ENCODE measurements at places on chromosomes 4 and X. TPM values are rescaled to one million over a fixed set of nuclear protein-coding genes. Genes with fewer than 3 reads are reported as not detected.

The TAF7L gene
- not detected for total RNA-seq

The ZNF185 gene
- 1.7 TPM for total RNA-seq

The HTN1 gene
- total RNA-seq = not detected

The FGFR3 gene
- 1.6 TPM for total RNA-seq

The ABRAXAS1 gene
- total RNA-seq = 6.1 TPM

The CPZ gene
- 1.8 TPM for total RNA-seq

DNA sequence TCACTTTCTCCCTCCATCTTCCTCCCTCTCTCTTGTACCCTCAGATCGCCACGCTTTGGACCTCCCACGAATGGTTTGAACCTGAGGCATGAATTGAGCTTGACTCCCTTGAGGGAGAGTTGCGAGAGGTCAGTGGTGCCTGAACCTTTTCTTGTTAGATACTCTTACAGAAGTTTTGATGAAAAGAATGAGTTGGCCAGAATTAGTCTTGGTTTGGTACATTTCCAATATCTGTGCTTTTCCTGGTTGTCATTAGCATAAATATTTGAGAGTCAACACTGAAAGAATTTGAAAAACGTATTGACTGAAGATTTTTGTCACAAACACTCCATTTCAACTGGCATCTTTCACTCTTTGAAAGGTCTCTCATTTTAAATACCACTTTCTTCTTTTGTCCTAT, 510.6 kb upstream of the DIPK2B start:
- DNase-seq = no peak

- DNase-seq = peak; percentile 78
Measured at GRCh38 chr4:186723292-186724057, at the start of gene FAT1. FAT1 (minus strand) TSS chr4:186723856; CDS start chr4:186709827, 14,029 bp downstream.

DNA sequence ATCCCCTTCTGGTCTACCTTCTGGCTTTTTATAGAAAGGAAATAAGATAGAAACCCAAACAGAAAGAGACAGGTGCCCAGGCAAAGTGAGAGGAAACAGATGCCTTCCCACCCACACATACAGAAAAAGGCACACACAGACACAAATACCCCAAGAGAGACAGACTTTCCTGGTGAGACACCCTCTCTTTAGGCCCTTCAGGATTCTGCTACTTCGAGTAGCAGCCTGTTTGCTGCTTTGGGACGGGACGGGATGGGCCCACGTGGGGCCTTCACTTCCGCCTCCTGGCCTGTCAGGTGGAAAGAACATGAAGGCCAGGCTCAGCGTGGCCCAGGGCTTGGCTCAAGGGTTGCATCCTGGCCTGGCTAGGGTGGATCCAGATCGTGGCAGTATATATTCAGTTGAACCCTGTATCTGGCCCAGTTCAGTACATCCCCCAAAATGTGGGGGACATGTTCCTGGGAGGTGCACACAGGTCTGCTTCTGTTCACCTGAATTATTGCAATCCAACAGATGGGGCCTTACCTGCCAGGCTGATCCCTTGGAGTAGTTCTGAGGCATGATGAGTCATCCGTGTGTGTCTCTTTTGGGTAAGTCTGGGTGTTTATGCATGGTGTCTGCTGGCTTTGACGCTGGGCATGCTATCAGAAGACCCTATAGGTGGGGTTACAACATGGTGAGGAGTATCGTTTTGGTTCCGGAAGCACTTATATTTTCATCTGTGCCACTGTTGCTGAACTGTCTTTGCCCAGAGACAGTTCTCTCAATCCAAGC, 2.4 kb downstream of the ZNF275 start:
- DNase-seq = no peak

DNA sequence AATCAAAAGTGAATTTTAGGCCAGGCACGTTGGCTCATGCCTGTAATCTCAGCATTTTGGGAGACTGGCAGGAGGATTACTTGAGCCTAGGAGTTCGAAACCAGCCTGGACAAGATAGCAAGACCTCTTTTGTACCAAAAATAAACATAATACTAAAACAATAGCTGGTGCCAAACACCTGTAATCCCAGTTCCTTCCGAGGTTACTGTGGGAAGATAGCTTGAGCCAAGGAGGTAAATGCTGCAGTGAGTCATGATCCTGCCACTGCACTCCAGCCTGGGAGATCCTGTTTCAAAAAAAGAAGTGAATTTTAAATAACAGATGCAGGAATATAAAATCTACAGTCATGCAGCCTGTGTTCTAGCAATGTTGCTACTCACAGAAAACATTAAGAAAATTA, 488.3 kb downstream of the PPARGC1A start:
- no peak for DNase-seq

- no peak for DNase-seq
Measured at GRCh38 chr4:138458751-138459150, 216.6 kb upstream of the SLC7A11 start.

DNA sequence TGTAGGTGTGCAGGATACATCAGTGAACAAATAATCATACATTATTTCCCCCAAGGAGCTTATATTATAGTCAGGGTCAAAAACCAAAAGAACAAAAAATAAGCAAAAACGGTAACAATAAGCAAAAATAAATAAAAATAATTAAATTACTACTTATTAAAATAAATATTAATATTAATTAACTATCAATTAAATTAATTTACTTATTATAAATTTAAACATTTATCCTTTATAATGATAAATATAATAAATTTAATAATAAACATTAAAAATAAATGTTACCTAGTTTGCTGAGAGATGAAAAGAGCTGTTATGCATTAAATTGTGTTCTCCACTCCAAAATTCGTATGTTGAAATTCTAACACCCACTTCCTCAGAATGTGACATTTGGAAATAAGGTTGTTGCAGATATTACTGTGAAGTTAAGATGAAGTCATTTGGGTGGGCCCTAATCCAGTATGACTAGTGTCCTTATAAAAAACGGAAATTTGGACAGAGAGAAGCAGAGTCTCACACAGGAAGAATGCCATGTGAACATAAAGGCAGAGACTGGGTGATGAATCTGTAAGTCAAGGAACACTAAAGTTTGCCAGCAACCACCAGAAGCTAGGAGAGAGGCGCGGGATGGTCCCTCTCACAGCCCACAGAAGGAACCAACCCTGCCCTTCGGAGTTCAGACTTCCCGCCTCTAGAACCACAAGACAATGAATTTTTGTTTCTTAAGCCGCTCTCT, 67.2 kb upstream of the IBSP start:
- DNase-seq = no peak

DNA sequence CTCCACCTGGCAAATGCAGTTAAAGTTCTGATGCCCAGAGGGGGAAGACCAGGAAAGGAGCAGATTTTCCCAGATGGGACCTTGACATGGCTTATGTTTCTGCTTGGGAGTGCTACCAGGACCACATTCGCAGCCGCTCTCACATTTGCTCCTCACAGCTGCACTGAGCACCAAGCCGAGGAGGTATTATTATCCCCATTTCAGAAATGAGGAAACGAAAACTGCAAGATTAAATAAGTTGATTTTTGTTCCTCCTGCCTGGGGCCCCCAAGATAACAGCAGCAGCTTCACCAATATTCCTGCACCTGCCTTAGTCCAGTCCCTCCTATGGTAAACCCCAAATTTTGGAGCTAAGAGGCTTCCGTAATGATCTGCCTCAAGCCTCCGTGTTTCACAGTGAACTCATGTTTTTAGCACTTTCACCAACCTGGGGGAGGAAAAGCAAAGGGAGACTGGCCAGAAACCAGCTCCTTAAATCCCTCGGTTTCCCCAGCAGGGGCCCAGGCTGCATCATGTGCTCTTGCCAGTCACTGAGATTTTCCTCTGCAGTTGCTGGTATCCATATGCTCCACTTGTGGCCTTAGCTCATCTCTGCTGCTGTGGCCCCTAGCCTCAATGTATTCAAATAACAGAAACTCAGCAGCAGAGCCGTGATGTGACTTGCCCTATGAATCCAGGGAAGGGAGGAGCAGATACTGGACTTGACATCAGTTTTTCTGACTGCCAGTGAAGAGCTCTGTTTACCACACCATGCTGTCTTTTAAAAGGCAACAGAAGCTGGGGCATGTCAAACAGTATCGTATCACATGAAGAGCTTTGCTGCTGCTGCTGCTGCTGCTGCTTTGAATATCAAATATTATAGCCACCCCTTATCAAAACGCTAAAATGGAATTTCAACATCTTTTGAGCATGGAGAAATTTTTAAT, 95.5 kb upstream of the KLHL13 start:
- DNase-seq = no peak

DNA sequence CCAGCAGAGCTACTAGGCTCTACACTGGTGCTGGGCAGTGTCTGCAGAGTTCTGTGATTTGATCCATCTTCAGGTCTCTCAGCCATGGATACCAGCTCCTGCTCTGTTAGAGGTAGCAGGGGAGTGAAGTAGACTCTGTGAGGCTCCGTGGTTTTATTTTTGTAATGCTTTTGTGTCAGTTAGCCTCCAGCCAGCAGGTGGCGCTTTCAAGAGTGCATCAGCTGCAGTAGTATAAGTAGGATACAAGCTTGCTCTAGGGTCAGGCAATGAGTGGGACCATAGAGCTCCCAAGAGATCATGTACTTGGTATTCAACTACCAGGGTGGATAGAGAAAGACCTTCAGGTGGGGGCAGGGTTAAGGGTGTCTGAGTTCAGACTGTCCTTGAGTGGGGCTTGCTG, 362.5 kb upstream of the TRAM1L1 start:
- DNase-seq = no peak

DNA sequence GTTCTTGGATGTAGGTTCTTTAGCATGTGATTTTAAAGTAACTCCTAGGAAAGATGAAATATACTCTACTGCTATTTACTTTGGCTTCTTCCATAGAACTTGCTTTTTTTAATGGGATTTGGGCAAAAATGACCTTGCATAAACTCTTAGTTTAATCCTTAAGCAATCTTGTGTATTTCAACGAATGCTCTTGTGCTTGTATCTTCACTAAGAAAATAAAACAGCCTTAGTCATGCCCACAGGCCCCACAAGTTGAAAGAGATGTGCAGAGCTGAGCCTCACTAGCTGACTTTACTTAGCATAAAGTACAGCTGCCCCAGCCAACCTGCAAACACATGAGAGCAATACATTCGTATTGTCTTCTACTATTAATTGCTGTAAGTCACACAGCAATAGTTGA, 1609.2 kb downstream of the STIM2 start:
- no peak for DNase-seq

DNA sequence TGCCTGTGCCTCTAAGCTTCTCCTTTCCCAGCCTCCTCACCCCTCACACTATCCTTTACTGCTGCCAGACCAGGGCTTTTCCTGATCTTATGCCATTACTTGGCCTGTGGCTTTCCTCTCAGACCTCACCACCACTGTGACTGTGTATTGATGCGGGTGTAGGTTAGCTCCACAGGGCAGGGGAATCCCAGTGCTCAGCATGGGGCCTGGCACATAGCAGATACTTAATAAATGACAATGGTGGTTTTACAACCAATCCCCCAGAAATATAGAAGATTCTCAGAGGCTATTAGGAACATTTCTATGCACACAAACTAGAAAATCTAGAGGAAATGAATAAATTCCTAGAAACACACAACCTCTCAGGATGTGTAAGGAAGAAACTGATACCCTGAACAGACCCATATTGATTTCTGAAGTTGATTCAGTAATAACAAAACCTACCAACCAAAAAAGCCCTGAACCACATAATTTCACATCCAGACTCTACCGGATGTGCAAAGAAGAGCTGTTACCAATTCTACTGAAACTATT, 129.6 kb upstream of the QRFPR start:
- no peak for DNase-seq

DNA sequence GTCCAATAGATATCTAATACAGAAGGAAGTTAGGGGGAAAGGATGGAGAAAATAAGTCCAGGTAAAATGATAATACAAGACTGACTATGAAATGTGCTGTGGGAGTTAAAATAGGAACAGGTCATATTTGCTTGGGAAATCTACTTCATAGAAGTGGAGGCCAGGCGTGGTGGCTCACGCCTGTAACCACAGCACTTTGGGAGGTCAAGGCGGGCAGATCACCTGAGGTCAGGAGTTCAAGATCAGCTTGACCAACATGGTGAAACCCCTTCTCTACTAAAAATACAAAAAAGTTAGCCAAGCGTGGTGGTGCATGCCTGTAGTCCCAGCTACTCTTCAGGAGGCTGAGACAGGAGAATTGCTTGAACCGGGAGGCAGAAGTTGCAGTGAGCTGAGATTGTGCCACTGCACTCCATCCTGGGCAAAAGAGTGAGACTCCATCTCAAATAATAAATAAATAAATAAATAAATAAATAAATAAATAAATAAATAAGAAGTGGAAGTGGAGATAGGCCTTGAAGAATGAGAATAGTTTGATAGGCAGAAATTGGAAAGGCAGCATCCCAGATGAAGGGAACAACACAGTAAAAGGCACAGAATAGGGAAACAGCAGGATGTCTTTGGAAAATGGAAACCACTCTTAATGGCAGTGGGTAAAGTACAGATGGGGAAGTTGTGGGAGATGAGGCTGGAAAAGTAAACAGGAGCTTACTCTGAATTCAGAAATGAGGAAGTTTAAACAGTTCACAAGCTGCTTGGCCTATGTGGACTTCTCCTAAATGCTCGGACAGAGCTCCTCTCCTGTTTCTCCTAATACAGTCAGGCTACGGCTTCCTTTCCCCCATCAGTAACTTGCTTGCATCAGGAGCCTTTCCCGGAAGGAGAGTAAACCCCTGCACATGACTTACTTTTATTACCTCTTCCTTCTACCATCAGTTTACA, 15.1 kb upstream of the GK start:
- DNase-seq = no peak

- DNase-seq = no peak
Measured at GRCh38 chr4:67918428-67918827, 34.6 kb upstream of the TMPRSS11D start.

DNA sequence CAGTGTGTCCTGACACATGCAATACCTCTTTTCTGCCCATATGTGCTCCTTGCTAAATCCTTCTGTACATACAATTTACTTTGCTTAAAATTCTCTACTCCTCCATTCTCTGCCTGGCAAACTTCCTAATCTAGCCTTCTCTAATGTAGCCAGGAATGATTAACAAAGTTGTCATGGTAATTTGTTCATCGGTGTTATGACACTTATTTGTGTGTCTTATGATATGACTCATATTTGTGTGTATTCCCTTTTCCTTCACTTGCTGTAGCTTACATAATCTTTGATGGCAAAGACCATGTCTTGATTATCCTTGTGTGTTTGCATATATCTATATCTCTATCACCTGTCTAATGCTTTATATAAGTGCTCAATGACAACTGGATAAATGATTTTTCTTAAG, 133.3 kb downstream of the COL25A1 start:
- no peak for DNase-seq

DNA sequence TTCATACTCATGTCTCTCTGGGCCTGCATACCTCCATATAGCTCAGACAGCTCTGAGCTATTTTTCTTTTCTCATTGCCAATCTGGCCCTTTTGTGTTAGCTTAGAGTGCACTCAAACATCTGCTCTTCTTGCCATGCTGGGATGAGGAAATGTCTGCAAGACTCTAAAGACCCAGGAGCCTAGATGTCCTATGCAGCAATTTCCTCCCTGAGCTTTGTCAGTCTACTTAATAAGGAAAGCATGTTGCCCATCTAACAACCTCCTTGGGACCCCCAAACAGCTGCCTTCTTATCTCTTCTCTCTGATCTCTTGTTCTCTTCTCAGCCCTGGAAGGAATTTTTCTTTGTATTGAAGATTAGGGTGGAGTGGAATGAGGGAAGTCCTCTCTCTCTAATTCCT, 69.2 kb downstream of the UCHL1 start:
- no peak for DNase-seq

All from left cardiac atrium (tissue), 4 donors.